ENCODE measurements at places on chromosomes 12 and 14.

GRCh38 chr12:103572312-103573045 lies 14.6 kb upstream of the STAB2 start:
- no peak for DNase-seq

DNA sequence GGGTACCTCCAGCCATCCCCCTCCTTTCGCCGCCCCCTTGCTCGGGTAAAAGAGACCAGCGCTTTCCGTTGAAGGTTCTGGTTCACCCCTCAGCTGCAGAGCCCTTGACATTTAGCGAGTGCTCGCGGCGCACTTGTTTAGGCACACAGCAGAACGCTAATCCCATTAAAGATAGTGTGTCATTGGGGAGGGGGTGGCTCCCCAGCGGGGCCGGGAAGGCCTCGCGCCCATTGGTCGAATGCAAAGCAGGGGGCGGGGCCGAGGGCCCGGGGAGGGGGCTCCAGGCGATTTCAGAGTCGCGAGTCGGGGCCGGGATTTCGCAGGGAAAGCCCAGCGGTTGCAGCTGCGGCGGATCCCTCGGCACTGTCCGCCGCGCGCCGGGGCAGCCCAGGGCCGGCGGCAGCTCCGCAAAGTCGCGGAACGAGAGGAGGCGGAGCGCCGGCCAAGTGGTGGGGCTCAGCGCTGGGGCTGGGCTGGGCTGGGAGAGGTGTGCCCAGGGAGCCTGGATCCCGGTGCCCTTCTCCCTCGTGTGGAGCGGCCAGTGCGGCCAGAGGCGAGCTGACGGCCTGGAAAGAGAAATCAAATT lies 122.9 kb downstream of the TSPAN9 start:
- no peak for DNase-seq

DNA sequence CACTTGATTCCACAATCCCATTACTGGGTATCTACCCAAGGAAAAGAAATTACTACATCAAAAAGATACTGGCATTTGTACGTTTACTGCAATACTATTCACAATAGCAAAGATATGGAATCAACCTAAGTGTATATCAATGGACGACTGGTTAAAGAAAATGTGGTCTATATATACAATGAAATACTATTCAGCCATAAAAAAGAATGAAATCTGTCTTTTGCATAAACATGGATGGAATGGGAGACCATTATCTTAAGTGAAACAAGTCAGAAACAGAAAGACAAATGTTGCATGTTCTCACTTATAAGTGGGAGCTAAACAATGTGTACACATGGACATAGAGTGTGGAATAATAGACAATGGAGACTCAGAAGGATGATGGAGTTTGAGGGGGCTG lies 5.0 kb upstream of the OS9 start:
- DNase-seq, result no peak

DNA sequence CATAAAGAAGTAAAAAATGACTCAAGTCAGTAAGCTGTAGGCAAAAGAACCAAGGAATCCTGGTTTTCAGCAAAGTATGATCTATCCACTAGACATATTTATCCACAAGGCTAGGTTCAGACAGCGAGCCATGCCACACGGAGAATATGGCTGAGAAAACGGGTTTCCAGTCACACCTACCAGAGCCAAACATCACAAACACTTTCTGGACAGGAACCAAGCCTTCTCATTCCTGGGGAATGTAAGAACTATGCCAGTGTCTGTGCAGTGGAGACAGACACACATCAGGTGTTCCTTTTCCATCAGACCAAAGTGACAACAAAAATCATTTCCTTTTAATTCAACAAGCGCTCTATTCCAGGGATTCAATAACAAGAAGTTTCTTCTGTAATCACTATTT lies 41.1 kb downstream of the AREL1 start:
- DNase-seq, result no peak

DNA sequence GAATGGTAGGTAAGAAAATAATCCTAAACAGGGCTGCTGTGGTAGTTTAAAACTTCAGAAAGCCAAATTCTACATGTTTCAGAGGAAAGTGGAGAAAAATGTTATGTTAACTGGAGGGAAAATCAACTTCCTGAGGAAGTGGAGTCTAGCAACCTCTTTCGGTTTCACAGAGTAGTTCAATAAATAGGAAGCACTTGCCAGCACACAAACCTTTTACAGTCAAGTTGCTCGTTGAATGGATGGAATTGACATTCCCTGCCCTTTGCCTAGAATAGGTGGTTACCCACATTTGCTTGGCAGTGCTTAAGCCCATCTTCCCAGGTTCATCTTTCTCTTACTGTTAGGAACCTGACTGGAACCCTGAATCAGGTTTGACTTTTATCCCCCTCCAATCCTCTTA lies 15.9 kb downstream of the ANKRD13A start:
- DNase-seq, result no peak

DNA sequence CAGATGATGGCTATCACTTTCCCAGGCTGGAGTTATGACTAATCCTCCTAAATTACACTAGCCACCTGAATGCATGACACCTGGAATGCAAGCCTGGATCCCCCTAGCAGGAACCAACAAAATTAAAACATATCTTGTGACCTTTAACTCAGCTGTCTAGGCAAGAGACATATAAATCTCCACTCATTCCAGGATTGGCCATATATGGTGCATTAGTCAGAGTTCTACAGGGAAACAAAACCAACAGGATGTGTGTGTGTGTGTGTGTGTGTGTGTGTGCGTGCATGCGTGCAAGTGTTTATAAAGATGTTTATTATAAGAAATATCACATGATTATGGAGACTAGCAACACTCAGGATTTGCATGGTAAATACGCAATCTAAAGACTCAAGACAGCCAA lies 212.8 kb downstream of the KIF21A start:
- no peak for DNase-seq

DNA sequence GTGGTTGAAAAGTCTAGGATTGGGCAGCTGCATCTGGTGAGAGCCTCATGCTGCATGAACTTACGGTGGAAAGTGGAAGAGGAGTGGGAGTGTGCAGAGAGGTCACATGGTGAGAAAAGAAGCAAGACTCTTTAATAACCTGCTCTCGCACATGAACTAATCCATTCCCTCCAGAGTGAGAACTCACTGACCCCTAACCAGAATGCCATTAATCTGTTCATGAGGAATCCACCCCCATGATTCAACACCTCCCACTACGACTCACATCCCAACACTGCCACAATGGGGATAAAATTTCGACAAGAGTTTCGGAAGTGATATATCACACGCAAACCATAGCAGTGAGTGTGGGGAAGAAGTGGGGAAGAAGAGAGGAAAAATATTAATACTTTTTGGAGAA lies 377.4 kb downstream of the NAV3 start:
- no peak for DNase-seq

DNA sequence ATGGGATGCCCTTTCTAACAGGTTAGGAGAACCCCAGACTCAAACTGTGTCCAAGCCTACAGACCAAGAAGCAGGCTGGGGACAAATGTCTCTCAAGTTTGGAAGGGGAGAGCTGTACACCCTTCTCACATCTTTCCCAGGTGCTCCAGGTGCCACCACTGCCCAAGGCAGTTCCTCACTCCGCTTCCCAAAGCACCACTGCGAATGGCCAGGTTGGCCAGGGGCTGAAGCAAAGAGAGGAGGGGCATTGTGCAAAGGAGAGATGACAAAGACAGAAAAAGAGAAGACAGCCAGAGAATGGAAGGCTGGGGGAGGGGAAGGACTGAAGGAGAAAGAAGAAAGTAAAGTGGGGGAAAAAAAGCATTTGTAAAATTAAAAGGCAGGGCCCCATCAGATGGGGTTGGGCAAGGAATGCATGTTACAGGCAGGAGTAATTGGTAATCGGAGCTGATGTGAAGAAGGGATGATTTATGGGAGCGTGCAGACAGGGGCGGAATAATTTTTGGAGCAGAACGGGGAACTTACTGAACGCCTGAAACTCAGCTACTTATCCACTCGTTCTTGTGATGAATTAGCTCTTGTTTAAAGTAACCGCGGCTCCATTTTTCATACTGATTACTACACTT lies 165.8 kb downstream of the ESRRB start:
- DNase-seq, result no peak

DNA sequence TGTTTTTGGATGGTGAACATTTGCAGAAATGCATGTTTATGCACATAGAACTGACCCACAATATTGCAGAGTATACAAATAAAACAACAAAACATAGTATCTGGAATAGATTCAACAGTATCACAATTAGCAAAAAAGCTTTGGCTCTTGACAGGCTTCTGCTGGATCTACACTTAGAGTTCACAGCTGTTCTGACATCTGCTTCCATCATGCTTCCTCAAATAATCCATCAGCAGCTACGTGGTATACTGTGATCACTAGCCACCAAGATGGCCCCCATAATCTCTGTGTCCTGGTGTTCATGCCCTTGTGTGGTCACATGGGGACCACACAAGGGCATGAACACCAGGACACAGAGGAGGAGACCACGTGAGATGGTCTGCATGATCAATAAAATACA lies 166.6 kb upstream of the CCDC198 start:
- no peak for DNase-seq

GRCh38 chr12:113935459-113935858 lies 30.7 kb downstream of the RBM19 start:
- no peak for DNase-seq

- no peak for DNase-seq
Measured at GRCh38 chr12:4918950-4919660, 9.4 kb downstream of the KCNA1 start.

- no peak for DNase-seq
Measured at GRCh38 chr14:70032447-70032846, 153.2 kb downstream of the SMOC1 start.

DNA sequence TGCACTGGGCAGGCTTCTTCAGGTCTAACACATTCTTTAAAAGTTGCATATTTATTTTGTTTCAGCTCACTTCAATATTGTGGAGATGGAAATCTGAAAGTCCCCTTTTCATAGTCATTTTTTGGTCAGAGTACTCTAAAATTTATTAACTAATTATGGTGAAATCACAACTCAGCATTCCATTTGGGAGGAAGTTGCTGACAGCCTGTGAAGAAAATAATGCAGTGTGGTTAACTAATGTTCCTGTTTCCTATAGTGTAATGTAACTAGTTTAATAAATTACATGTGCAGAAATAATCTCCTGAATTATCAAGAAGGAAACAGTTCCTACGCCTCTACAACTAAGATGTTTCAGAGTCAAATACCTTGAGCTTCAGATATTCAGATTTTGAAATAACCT lies 17.1 kb downstream of the LRFN5 start:
- no peak for DNase-seq

GRCh38 chr12:99232324-99232723 lies 415.2 kb upstream of the GARIN6 start:
- no peak for DNase-seq

GRCh38 chr12:111759991-111760390 lies 6.7 kb upstream of the ALDH2 start:
- no peak for DNase-seq

DNA sequence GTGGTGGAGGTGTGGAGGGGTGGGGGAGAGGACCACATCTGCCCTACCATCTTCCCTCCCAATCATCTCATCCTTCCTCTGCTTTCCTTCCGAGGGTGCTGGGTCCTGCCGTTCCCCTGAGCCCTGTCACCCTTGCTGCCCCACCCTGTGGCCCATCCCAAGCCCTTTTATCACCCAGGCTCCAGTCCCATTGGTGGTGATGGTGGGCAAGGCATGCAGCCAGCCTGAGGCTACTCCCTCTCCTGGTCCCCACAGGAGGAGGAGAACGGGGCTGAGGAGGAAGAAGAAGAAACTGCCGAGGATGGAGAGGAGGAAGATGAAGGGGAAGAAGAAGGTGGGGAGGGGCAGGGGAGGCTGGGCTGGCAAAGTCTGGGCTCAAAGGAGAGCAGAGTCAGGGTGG lies 2.7 kb upstream of the LAG3 start:
- peak; percentile 50 for DNase-seq

DNA sequence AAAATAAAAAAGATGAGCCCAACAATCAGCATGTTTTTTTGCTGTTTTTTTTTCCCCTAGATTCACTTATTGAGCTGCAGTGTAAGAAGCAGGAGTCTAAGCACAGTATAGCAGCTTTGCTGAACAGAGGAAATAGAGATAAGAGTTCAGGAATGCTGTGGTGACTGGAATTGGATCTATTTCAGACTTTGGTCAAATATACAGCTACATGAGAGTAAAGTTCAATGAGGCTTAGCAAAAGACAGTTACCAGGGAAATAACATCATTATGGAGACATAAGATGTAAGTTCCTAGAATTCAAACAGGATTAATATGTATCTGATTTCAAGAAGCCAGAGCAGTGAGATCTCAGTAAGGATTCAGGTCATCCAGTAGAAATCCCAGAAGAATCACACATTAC lies 613.0 kb downstream of the RPS29 start:
- DNase-seq, result no peak

- no peak for DNase-seq
Measured at GRCh38 chr14:95011445-95012006, 145.8 kb downstream of the DICER1 start.

- DNase-seq, result no peak
Measured at GRCh38 chr12:47207829-47208248, 128.1 kb upstream of the AMIGO2 start.

DNA sequence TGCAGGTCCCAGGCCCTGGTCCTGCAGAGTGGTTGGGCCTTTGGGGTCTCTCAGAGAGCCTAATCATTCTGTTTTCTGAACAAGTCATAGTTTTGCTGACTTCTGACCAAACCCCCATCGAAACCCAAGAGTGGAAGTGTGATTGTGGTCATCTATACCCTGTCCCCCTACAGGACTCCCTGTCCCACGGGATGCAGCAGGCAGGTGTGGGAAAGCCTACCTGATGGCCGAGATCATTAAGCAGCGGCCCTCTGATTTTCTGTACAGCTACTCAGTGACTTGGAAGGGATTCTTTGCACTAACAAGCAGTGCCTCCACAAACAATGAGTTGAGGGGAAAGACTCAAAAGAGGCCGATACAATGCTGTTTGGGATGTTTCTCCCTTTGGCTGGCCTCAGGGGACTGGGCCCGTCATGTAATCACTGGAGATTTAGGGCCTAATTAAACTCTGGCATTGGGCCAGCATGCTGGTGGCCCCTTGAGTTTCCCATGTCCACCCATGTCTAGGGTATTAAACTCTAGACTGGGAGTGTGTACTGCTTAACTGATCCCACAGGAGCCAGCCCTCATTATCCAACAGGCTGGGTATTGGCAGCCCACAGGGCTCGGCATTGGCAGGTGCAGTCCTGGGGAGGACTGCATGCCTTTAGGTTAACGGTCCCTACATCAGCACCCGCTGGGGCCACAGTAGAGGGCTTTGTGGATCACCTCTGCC lies 192.8 kb downstream of the ZFP36L1 start:
- DNase-seq, result no peak

- no peak for DNase-seq
Measured at GRCh38 chr12:122133192-122133950, 40.6 kb downstream of the IL31 start.

DNA sequence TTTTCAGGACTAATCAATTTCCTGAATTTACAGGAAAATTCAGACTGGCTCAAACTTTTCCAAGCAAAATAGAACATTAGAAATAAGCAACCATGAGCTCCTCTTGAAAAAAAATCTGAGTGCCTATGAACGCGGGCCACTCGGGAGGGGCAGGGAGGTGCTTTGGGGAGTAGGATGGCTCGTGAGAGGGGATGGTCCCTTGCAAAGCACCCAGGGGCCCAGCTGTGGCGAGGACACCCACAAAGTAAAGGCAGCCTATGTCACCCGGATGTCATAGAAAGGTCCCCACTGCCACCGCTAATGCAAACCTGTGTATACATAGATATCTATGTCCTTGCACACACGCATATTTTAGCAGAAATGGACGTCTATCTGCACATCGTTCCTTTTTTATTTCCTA lies 309.9 kb downstream of the ADGRD1 start:
- no peak for DNase-seq

GRCh38 chr14:64723691-64724577 lies 19.7 kb downstream of the PLEKHG3 start:
- DNase-seq, result no peak

- DNase-seq, result no peak
Measured at GRCh38 chr12:29739279-29739991, 44.3 kb downstream of the TMTC1 start.

- no peak for DNase-seq
Measured at GRCh38 chr12:102797528-102797927, 119.5 kb downstream of the PAH start.

Measured in hematopoietic multipotent progenitor cell treated with erythropoietin and hydrocortisone succinate and interleukin-3 and kit ligand, for 15 days (in vitro differentiated cells).